ENCODE measurements at places on chromosomes 16 and 17.

GRCh38 chr16:66617010-66617434 lies 12.5 kb downstream of the CMTM3 start:
- no peak for DNase-seq

DNA sequence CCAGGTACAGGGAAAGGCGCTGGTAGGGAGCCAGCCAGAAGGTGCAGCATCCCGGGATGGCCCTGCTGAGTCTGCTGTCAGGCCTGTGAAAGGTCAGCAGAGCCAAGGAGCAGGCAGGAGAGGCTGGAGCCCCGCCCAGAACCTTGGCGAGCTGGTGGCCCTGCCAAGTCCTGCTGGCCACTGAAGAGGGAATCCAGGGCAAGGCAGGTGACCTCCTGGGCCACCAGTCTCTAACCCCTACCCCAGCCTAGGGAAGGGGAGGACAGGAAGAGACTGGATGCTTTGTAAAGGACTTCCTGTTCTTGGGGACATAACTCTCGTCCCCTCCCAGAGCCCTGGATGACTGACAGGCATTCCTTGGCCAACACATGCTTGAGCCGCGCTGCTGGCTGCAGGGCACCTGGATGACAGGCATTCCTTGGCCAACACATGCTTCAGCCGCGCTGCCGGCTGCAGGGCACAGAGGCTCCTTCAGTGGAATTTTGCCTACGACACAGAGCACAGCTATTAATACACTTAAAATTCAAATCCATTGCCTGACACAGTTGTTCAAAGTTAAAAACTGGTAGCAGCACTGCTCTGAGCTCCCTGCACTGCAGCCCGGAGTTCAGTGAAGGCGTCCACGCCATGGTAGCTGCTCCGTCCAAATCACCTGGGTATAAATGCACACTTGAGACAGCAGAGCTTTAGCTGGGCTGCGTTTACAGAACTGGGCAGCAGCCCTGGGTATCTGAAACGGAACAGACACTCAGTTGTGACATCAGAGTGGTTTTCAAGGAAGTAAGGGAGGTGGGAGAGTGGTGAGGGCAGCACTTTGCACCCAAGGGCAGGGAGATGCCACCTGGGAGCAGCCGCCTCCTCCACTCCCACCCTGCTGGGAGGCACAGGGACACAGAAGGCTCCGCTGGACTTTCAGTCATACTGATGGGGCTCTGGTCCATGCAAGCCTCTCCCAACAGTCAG lies 2.0 kb upstream of the BRICD5 start:
- DNase-seq, result no peak

DNA sequence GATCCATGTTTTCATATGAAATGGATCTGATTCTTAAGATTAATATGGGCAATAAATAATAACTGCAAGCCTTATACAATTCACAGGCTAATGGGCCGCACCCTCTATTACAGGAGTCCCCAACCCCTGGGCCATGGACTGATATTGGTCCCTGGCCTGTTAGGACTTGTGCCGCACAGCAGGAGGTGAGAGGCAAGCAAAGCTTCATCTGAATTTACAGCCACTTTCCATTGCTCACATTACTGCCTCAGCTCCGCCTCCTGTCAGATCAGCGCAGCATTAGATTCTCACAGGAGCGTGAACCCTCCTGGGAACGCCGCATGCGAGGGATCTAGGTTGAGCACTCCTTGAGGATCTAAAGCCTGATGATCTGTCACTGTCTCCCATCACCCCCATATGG lies 26.8 kb downstream of the METTL16 start:
- no peak for DNase-seq

- DNase-seq, result no peak
These were observed 24.6 kb downstream of the CTU2 start for GRCh38 chr16:88730632-88731607.

- peak; percentile 88 for DNase-seq
These were observed 13.5 kb downstream of the SPHK1 start for GRCh38 chr17:76397687-76398522.

GRCh38 chr17:7588553-7589203 lies 1.2 kb downstream of the SOX15 start:
- DNase-seq, result no peak

GRCh38 chr17:9294661-9295210 lies 273.4 kb downstream of the NTN1 start:
- no peak for DNase-seq

GRCh38 chr17:75074532-75074931 lies 13.2 kb upstream of the SLC16A5 start:
- DNase-seq, result no peak

DNA sequence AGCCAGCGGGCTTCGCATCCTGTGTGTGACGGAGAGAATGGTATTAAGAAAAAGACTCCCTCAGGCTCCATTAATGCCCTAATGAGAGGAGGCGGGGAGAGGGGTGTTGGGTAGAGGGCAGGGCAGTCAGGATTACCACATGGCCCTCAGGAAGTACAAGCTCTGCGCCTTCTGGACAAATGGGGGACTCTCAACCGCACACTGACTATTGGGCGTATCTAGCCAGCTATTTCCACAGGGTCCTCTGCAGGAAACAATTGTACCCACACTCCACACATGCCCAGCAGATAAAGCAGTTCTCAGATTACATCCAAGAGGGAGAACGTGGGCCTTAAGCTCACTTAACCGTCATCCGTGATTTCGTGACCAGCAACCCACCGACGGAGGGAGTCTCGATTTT lies 14.7 kb downstream of the NXN start:
- DNase-seq, result no peak

- peak; percentile 59 for DNase-seq
These were observed 129.4 kb downstream of the TANGO6 start for GRCh38 chr16:68972720-68973119.

DNA sequence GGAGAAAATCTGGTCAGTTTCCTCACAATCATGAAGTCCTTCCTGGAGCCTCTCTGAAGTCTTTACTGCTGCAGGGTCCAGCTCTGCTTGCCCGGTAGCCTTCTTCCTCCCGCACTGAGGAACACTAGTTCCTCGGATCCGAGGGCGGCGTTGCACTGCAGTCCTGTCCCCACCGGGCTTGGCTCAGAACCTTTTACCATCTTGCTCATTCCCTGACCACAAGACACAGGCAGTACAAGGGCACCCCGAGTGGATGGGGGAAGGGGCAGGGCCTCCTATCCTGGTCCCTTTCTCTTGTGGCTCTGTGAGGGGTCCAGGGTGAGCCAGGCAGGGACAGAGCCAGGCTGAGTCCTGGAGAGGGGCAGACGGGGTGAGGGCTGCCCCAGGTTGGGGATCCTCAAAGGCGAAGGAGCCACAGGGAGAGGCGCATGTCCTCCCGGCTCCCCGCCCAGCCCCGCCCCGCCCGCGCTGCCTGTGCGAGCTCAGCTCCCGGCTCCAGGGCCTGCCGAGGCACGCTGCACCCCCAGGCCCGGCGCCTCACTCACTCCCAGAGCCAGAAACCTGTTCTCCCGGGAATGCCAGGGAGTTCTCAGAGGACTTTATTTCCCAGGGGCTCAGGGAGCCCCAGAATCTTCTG lies 1.5 kb downstream of the FOXN1 start:
- DNase-seq, result no peak

GRCh38 chr17:44375196-44376017 lies 11.8 kb upstream of the FAM171A2 start:
- no peak for DNase-seq

GRCh38 chr16:68363658-68364521 lies 53.1 kb downstream of the PRMT7 start:
- DNase-seq, result peak; percentile 7

DNA sequence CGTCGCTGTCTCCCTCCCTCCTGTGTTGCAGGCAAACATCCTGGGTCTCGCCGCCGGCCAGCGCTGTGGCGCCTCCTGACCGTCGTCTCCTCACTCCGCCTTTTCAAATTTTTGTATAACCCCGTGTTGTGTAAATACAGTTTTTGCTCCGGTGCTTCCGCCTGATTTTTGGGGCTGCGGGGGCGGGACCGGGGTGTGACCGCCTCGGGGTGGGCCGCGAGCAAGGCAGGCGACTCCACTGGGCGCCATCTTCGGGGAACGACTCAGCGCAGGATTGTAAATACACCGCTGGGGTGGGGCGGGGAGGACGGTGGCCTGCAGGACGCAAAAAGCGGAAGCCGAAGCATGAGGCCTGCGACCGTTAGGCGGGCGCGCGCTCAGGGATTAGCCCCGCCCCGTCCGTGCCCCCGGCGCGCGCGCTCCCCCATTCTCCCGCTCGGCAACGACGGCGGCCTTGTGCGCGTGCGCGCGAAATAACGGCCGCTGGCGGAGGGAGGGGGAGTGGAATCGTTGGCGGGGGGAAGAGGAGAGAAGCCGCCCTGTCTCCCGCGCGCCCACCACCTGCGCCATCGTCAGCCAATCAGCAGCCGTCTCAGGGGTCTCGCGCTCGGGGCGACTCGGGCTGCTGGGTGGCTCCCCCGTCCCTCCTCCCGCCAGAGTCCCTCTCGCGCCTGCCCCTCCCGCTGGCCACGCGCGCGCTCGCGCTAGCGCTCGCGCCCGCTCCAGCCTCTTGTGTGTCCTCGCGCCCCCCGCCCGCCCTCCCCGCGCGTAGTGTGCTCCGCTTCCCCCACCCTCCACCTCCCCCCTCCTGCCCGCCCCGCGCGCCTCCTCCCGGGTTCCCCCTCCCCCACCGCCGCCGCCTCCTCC lies 864 bp upstream of the MAZ start:
- DNase-seq, result peak; percentile 96

GRCh38 chr17:38563362-38564253 lies 42.1 kb downstream of the SRCIN1 start:
- no peak for DNase-seq

DNA sequence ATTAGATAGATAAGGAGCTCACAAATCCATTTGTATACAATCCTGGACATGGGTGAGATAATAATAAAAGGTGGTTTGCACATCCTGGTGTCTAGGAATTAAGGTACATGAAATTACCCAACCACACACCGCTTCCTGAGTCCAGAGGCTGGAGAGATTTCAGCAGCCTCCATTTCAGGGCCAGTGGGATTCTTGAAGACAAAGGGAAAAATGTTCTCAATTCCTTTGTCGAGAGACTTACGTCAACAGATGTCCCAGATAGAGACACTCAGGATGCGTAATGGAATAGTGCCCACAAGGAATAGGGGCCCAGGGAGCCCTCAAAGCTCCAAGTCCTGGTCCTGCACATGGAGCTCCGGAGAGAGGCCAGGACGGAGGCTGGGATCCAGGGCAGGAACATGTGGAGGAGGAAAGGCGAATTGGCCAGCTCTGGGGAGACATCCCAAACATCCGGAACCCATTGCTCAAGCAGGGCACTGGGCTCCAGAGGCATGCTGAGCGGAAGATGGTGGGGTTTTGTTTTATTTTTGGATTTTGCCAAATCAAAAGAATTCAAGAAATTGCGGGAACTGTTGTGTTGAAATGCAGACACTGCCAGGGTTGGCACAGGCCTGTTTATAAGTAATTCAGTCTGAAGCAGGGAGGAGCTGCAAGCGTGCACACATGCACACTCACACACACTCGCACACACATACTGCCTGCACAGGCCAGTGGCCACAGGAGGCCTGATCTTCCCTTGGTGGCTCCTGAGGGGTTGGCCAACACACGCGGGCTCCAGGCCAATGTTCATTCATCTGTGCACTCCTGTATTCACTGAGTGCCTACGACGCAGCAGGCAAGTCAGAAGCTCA lies 97.2 kb downstream of the NOG start:
- peak; percentile 35 for DNase-seq

- DNase-seq, result no peak
These were observed 2.3 kb upstream of the PAQR4 start for GRCh38 chr16:2966808-2967191.

GRCh38 chr17:15409721-15410250 lies 57.6 kb downstream of the CDRT4 start:
- DNase-seq, result peak; percentile 98

GRCh38 chr16:31050280-31051030 lies 17.1 kb downstream of the STX4 start:
- DNase-seq, result no peak

DNA sequence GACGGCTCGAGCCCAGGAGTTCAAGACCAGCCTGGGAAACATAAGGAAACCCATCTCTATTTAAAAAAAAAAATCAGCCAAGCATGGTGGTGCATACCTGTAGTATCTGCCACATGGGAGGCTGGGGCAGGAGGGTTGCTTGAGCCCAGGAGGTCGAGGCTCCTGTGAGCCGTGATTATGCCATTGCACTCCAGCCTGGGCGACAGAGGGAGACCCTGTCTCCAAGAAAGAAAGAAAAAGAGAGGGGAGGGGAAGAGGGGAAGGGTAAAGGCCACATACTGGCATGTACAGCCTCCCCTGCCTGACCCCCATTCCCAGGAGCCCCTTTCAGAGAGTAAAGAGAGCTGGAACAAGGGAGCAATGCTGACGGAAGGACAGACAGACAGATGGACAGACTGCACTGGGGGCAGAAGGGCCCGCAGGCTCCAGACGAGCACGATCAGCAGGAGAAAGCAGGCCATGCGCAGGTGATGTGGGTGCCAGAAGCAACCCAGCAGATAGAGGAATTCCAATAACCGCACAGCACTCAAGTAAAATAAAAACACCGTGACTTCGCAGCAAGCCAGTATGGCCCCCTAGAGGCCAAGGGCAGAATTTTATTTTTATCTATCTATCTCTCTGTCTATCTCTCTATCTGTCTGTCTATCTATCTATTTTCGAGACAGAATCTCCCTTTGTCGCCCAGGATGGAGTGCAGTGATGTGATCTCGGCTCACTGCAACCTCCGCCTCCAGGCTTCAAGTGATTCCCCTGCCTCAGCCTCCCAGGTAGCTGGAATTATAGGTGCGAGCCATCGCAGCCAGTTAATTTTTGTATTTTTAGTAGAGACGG lies 27.1 kb upstream of the SNN start:
- peak; percentile 87 for DNase-seq

DNA sequence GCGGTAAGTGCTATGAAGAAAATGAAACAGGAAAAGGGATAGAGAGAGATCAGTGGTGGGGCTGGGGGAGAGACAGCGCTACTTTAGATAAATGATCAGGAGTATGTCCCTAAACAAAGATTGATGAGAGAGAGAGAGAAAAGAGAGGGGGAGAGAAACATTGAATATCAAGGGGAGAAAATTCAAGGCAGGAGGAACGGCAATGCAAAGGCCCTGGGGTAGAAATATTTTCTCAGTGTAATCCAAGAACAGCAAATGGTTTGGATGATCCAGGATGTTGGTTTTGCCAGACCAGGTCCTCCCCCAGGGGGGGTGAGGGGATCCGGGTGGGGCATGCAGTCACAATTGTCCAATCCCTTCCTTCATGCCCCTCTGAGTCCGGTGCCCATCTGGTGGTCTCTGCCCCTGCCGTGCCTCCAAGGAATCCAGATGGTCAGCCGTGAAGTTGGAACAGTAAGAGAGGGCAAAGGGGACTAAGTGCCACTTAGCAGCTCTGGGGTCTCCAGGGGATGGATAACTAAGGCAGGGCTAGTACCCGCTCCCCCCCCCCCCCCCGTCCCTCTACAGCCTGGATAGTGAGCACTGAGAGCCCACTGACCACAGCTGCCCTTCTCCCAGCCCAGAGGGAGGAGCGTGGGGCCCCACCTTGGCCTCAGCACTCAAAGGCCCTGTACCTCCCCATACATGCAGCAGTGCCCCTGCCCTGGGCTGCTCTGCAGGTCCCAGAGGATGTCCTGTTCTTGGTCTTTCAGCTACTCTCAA lies 43.7 kb downstream of the TMEM132E start:
- no peak for DNase-seq

DNA sequence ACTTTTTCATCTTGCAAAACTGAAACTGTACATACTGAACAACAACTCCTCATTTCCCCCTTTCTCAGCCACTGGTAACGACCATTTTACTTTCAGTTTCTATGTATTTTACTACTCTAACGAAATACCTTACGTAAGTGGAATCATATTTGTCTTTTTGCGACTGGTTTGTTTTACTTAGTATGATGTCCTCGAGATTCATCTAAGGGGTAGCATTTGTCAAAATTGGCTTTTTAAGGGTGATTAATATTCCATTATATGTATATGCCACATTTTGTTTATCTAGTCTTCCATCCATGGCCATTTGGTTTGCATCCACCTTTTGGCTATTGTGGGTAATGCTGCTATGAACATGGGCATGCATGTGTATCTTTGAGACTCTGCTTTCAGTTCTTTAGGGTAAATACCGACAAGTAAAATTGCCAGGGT lies 10.4 kb downstream of the KPNB1 start:
- no peak for DNase-seq

All from fibroblast of the aortic adventitia (primary cell).